ENCODE measurements at places on chromosomes 5 and 9.

DNA sequence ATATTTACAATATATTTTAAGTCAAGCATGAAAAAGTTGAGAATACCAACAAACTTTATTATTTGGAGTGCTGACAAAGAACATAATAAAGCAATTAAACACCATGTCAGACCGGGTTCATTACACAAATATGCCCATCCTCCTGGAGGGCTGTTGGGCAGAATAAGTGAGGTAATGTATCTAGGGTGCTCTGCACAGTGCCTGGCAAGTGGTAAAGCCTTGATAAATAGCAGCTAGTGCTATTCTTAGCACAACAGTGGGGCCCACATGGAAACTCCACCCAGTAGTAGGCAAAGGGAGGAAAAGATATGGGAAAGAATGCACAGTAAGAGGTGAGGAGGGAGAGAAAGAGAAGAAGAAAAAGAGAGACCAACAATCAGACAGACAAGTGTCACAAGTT is 97.7 kb downstream of the SLC1A3 start:
- DNase-seq = no peak

DNA sequence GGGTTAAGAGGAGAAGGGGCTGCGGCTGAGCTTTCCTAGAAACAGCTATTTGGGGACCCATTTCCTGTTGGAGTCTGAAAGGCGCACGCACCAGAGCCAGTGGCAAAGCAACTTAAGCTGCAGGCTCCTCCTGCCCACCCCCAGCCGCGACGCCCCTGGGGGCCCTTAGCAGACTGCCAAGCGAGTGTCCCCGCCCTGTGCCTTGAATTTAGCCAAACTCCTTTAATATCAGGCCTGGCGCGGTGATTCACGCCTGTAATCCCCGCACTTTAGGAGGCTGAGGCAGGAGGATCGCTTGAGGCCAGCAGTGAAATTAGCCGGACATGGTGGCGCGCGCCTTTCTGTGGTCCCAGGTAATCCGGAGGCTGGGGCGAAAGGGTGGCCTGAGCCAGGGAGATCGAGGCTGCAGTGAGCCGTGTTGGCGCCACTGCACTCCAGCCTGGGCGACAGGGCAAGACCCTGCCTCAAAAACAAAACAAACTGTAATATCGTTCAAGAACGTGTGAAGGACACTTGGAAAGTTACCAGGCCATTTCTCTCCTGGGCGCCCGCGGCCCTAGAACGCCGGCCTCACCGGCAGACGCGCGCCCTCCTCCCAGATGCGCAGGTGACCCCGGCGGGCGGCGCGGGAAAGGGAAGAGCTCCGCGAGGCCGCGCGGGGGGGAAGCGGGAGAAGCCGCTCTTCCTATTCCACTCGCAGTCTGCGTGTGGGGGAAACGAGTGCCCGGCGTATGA is 1.0 kb upstream of the F2R start:
- DNase-seq = no peak

DNA sequence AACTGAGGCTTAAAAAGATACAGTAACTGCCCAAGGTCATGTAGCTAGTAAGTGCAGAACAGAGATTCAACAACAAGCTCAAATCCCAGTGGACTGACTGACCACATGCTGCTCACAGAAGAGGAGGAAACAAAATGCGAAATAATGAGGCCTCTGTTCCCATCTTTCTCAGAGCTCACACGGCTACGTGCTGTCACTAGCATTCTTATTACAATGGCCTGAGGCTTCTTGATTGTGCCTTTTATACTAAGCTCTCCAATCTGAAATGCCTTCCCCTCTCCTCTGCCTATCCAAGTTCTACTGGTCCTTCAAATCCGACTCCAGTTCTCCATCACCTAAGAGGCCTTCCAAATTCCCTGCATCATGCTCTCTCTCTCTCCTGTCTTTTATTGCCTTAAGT is 26.0 kb downstream of the SGTB start:
- no peak for DNase-seq

GRCh38 chr9:25397746-25398145 is 280.5 kb downstream of the TUSC1 start:
- no peak for DNase-seq

DNA sequence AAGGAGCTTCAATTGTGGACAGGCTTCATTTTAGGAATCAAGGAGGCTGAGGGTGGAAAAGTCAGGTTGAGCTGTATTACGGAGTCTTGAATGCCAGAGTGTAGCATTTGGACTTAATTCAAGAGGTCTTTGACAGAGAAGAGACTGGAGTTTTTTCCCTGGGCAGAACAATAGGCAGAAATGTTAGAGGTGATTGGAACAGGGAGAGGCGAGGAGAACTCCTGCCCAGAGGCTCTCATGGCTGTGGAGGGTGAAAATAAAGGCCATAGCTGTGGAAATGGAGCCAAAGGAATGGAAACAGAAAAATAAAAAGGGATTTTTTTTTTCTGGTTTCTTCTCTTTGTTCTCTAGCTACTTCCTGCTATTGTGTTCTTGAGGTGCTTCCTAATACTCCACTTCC is 3.7 kb upstream of the IFNB1 start:
- no peak for DNase-seq

DNA sequence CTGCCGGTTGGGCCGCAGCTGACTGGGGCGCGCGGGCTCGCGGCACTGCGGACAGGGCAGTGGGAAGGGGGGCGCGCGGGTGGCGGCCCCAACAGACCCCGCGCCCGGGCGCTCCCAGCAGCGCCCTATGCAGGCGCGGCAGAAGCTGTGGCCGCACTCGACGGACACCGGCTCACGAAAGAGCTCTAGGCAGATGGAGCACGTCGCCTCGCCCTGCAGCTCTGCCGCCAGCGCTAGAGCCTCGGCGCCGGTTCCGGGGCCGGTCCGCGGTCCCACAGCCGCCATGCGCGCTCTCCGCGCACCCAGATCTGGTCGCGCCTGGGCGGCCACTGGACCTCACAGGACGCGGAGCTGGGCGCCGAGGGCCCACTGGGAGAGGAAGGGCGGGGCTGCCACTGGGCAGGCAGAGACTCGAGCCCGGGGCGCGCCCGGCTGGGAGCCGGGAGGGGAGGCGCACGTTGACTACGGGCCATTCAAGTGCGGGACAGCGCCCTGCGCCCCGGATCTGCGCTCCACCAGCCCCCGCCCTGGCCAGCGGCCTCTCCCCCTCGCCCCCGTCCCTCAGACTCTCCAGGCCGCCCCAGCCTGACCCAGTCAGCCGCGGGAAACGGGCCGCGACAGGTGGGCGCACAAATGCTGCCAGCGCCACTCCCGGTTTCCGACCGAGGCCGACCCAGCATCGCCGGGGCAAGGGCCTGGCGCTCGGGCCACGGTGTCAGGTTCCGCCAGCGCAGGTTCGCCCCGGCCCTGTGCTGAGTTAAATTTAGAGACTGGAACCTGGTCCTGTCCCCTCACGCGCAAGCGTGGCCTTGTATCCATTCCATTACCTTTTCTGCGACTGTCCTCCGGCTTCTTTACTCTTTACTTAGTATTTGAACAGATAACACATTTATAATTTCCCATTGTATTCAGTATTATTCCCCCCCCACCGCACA is at the start of gene TRIM7:
Gene TRIM7 (minus strand): TSS at position 371 of the 935 bp plus-strand sequence. CDS start 86 bp downstream, at position 285.
- DNase-seq = no peak

DNA sequence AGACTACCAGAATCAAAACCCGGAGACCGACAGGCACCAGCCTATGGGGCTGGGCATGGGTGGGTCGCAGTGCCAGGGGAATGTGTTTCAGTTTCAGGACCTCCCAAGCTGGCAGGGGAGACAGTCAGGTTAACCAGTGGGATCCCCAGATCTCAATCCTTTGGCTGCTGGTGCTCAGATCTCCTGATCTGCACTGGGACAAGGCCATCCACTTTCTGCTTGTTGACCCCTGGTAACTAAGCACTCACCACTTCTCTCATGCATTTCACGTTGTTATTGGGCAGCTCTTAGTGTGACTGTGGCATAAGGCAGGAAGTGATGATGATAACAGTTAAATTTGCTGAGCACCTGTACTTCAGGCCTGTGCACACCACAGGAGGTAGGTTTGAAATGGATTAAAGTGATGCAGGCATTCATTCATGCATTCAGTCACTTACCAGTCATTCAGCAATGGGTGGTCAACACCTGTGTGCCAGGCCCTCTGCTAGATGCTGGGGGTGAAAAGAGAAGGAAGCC is 42.1 kb upstream of the STXBP1 start:
- DNase-seq = no peak

DNA sequence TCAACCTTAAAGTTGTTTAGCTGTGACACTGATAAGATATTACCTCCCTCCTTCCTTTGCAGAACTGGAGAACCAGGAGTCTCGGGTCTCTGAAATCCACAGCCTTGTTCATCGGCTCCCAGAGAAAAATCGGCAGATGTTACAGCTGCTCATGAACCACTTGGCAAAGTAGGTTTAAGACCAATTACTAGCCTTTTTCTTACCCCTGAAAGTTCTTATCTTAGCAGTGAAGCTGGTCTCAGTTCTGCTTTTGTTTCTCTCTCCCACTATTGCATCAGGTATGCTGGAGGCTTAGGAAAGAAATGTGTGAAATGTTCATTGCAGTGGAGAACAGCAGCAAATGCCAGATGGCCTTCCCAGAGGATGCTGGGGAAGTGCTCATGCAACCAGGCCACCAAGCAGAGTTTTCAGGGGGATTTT is 287.4 kb downstream of the ARHGAP26 start:
- no peak for DNase-seq

- DNase-seq = no peak
Observed at GRCh38 chr5:98635656-98636055, 137.8 kb upstream of the RGMB start.

- DNase-seq = no peak
Observed at GRCh38 chr9:121485623-121486022, 14.0 kb downstream of the GGTA1 start.

All from cerebellar nuclear complex (tissue), 1 donor.